Kidney epithelial cell (primary cell): ENCODE measurements at places on chromosomes 1 and 21.
A peak's percentile ranks its signal among the peaks of the same experiment; 100 is the strongest.

GRCh38 chr1:62989497-62989896 is 205.6 kb downstream of the ATG4C start:
- no peak for DNase-seq

GRCh38 chr1:227709451-227709850 is 25.7 kb downstream of the JMJD4 start:
- DNase-seq: no peak

- DNase-seq: no peak
Observed at GRCh38 chr1:33295023-33295422, 25.9 kb downstream of the A3GALT2 start.

GRCh38 chr1:87644033-87644578 is 315.4 kb downstream of the LMO4 start:
- DNase-seq: peak; percentile 14

DNA sequence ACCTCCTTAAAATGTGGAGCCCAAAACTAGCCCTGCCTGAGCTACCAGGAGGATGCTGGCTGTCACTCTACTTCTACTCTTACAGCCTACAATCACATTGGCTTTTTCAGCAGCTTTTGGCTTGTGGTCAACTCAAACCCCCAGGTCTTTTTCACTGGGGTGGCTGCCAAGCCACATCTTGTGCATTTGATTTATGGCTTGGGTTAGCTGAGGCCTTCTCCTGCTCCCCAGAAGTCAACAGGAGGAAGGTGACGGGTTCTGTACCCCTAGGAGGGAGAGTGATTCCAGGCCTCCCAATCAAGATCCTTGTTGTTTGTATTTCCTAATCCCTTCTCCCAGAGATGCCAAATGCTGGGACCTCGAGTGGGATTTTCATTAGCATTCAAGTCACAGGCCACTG is 124.3 kb downstream of the LACTBL1 start:
- DNase-seq: no peak

DNA sequence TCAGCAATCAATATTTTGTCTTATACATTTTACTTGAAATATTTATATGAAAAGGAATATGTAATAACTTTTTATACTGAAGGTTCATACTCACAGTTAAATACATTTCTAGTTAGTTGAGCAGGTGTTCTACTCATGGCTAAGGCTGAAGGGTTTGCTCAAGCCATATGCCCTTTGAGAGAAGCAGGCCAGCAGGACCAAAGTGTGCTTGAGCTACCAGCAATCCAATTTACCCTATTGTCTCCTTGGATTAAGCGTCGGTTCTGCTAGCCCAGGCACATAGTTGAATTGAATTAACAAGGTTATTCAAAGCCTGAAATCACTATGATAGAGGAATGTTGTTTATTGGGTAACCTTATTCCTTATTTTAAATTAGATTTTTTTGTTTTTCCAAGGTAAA is 151.5 kb upstream of the BACE2 start:
- DNase-seq: no peak

DNA sequence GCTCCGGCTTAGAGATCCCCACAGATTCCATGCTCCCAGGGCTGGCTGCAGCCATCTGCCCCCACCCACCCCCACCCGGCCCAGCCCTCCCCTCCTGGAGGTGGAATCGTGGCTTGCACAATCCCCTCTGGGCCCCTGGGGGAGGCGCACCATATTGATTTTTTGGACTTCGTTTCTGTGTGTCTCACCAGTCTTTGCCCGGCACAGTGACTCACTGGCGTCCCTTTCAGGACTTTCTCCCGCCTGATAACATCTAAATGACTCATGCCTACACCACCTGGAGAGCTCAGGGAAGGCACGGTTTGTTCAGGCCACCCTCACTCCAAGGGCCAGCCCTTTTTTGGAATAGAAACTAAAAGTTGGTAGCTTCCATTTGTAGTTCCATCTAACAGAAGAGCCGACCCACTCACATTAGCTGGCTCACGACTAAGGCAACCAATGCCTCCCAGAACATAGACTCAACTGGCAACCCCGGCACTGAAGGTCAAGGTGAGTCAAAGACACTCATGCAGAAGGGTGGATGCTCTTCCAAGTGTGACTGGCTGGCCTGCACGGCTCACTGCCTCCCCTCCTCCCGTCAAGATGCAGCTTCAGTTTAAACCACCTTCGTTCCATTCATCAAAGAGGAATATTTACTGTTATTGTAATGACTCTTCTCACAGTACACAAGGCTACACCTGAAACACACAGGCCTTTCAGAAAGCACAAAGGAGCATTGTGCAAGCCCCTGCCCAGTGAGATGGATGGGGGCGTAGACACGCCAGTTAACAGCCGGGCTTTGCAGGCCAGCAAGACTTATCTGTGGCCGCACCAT is 18.1 kb upstream of the ETS2 start:
- DNase-seq: peak; percentile 92

GRCh38 chr1:156198831-156199349 is 5.0 kb downstream of the SLC25A44 start:
- DNase-seq: no peak

DNA sequence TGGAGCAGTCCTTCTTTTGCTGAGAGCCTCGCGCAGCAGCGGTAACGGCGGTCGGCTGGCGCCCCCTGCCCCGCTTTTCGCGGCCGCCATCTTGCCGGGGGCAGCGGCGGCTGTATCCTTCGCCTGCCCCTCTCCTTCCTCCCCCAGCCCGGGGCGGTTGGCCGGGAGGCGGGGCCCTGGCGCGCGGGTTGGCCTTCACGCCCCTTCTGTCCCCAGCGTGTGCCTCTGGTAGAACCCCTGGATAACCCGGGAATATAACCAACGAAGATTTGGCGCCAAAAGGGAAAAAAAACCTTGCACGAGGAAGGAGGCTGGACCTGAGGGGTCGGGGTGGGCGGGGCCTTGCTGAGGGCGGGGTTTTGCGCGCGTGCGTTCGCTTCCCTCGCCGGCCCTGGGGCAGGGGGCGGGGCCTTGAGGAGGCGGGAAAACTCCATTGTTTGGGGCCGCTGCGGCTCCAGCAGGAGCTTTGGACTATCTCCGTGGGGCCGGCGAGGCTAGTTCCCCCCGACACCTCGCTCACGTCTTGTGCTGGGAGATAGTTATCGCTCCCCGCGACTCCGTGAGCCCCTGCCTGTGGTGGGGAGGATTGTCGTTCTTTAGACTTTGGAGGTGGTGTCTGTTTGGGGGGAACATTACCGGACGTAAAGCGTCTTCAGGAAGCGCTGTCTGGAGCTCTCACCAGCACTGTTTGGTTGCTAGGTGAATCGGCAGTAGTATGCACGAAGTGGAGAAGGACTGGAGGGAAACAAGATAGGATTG is 689 bp downstream of the NASP start:
- no peak for DNase-seq
